ENCODE measurements at places on chromosomes 11 and 22.

DNA sequence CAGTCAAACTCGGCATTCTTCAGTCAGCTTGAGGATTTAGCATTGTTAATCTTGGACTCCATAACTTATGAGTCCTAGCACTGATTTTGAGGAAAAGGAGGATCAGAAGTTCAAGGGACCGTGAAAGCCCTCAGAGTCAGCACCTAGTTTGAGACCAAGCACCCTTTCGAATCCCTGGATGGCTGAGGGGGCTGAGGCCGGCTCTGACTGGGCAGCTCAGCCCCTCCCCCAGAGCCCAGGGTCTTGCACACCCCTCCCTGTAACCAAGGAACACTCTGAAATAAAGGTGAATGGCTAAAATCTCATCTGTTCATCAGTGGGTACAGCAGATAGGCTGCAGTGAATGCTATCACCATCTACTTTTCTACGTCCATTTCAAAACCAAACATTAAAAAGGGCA lies 27.3 kb downstream of the SLC25A18 start:
- DNase-seq = no peak

DNA sequence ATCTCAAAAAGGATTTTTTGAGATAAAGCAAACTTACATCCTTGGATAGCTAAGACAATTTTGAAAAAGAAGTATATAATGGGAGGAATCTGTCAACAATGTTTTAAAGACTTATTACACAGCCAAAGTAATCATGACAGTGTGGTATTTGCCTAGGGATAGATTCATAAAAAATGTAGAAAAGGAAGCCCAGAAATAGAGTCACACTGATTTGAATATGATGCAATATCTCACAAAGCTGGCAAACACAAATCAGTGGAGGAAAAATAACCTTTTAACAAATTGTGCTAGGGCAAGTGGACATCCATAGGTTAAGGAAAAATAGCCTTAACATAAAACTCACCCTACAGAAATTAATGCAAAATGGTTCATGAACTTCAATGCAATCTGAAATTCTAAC lies 6.0 kb downstream of the XKR3 start:
- DNase-seq = no peak

- DNase-seq = no peak
These were observed 1.1 kb upstream of the RAC2 start for GRCh38 chr22:37244922-37245722.

DNA sequence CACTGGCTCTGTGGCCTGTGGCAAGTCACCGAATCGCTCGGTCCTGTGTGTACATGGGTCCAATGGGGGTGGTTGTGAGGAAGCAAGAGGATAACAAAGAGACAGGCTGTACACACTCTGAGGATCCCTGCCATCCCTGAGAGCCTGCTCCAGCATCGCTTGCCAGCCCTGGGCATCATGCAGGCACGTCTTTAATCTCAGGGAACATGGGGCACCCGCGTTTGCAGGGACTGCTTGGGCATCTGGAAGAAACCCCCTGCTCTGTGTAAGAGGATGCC lies 1.3 kb upstream of the C1QTNF5 start:
- no peak for DNase-seq

GRCh38 chr22:36136988-36137387 lies 23.6 kb downstream of the APOL3 start:
- no peak for DNase-seq

- no peak for DNase-seq
These were observed 13.5 kb downstream of the FSHB start for GRCh38 chr11:30244265-30244664.

GRCh38 chr22:48245196-48245485 lies 1482.7 kb downstream of the TBC1D22A start:
- DNase-seq = no peak

DNA sequence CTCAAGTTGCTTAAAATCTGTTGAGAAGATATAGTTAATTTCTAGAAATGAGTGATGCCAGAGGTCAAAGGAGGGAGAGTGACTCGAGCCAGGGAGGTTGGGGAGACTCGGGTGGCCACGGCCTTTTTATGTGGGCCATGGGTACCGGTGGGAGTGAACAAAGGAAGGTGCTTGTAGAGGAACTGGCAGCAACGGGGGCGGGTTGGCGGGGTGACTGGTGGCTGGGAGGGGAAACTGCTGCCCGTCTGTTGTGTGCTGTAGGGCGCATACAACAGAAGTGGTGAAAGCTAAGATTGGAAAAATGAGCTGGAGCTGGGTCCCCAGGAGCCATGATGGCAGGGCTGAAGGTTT lies 5.4 kb downstream of the DAGLA start:
- no peak for DNase-seq

DNA sequence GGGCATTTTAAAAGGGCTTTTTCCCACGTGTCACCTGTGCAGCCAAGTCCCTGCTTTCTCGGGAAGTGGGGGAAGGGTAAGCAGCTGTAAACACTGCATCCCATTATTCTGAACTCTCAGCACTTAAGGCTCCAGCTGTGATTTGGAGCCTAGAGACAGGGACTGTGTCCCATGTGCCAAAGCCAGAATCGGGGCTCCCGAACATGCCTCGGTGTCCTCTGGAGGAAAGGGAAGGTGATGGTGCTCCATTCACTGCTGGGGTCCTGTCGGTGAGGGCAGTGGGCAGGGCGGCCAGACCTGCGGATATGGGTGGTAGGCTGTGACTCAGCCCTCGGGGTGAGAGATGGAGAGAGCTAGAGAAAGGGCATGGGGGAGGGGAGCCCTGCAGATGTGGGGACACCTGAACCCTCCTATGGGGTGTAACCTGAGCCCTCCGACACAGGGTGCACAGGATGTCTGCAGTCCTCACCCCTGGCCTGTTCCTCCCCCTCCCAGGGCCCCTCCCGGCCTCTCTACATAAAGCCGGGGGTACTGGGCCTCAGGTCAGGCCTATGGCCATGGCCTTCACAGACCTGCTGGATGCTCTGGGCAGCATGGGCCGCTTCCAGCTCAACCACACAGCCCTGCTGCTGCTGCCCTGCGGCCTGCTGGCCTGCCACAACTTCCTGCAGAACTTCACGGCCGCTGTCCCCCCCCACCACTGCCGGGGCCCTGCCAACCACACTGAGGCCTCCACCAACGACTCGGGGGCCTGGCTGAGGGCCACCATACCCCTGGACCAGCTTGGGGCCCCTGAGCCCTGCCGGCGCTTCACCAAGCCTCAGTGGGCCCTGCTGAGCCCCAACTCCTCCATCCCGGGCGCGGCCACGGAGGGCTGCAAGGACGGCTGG lies 31.8 kb downstream of the CAPN1 start:
- no peak for DNase-seq

DNA sequence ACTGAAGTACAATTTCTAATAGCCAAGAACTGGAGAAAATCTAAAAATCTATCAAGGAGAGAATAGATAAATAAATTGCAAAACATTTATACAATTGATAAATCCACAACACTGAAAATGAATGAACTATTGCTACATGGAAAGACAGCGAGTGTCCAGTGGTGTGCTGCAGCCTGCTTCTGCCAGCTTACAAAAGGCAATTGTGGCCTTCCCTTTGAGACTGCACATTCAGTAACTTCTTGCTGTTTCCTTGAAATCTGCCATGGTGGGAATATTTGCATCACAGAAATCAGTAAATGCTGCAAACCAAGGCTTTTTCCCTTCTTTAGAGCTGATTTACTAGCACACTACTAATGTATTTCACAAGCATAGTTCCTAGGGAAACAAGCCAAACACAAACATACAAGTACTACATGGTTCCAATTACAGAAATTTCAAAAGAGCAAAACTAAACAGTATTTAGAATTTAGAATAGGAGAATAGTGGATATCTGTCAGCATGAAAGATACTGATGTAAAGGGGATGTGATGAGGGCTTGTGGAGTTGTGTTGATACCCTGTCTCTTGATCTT lies 76.9 kb upstream of the TRIM77 start:
- no peak for DNase-seq

GRCh38 chr11:128029219-128029722 lies 558.1 kb downstream of the ETS1 start:
- no peak for DNase-seq

DNA sequence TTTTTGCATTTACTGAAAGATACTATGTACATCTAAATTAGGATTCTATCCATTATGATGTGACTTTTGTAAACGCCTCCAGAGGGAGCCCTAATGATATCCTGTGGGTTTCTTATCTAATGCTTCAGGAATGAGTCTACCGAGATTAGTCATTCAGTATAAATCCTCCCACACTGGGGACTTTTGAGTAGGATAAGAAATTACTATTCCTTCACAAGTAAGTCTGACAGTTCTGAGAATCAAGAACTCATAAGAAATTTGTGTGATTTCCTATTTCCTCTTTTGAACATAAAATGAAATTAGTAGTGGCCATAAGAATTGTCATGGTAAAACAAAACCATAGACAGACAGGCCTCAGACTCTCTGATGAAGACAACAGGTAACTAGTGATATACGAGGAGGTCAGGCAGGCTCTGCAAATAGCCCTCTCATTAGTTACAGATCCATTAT lies 10.0 kb upstream of the OR5M1 start:
- peak; percentile 15 for DNase-seq

GRCh38 chr11:72439455-72439854 lies 5.1 kb upstream of the CLPB start:
- no peak for DNase-seq

DNA sequence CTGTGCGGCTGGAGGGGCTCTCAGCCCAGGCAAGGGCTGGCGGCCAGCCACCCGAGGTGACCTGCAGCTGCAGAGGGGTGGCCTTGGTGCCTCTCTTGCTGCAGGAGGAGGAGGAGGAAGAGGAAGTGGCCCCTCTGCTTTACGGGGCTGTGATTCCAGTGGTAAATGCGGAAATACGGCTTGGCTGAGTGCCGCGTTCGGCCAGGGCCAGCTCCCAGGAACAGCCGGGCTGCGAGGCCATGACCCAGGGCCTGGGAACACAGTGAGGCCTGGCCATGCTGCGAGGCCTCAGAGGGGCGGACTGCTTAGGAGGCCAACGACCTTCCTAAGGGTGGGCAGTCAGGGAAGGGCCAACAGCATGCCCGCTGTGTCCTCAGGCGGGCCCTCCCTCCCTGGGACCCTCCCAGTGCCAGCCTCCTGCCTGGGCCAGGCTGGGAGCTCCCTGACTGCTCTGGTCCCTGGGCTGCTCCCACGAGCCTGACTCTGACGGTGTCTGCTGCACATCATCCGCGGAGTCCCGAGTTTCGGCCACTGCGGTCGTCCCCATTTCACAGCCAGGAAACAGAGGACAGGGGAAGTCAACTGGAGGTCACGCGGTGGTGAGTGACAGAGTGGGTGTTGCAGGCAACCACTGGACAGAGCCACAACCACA lies 20.8 kb upstream of the PPARA start:
- DNase-seq = no peak

DNA sequence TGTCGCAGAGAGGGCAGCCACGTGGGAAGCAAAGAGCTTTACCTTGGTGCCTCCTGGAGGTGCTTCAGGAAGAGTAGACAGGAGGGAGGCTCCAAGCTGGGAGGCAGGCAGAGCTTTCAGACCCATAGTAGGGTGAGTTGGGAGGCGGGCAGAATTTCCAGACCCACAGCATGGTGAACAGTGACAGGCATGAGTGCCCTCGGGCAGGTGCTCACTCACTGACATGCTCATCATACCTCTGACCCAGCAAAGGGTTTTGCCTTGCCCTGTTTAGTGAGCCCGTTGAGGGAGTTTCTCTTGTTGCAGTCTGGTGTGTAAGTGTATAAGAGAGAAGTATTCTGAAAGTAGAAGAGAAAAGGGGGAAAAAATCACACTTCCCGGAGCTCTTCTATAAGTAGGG lies 86.4 kb upstream of the NTM start:
- DNase-seq = no peak

- peak; percentile 99 for DNase-seq
These were observed at the start of gene POLDIP3 for GRCh38 chr22:42614312-42615091. Gene POLDIP3, minus strand, starts transcription at chr22:42614883. Its CDS starts 26 bp downstream, at chr22:42614857.

DNA sequence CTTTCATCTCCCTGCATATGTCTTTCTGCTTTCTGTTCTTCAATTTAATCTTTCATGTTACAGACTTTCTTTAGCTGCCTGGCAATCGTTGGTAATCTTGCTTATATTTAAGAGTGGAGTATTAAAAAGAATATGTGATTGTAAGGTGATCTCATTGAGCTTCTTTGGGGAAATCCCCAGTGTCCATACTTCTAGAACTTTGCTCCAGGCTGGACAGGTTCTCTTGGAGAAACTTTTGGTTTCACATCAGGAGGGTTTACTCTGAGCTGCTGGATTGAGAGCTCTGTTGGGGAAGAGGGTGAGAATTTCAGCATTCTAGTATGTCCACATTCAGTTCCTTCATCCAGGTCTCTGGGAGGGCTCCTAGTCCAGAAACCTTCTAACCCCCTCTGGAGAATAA lies 16.1 kb downstream of the LRRC75B start:
- no peak for DNase-seq

- DNase-seq = peak; percentile 36
These were observed at the start of gene PVALB for GRCh38 chr22:36816636-36817524. Gene PVALB, minus strand, starts transcription at chr22:36817035. Its CDS starts 30 bp downstream, at chr22:36817005.

DNA sequence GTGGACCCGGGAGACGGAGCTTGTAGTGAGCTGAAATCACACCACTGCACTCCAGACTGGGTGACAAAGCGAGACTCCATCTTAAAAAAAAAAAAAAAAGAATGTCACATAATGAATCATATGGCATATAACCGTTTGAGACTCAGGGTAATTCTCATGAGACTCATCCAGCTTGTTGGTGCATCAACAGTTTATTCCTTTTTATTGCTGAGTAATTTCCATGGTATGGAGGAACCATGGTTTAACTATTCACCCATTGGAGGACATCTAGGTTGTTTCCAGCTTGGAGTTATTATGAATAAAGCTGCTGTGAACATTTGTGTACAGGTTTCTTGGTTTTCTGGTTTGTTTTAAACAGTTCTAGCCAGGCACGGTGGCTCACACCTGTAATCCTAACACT lies 25.3 kb downstream of the PPARA start:
- no peak for DNase-seq

- no peak for DNase-seq
These were observed 13.5 kb downstream of the TXN2 start for GRCh38 chr22:36467946-36468345.

GRCh38 chr11:117217141-117218084 lies 14.5 kb downstream of the PCSK7 start:
- no peak for DNase-seq

GRCh38 chr11:93895106-93895862 lies 44.9 kb upstream of the VSTM5 start:
- DNase-seq = peak; percentile 11

DNA sequence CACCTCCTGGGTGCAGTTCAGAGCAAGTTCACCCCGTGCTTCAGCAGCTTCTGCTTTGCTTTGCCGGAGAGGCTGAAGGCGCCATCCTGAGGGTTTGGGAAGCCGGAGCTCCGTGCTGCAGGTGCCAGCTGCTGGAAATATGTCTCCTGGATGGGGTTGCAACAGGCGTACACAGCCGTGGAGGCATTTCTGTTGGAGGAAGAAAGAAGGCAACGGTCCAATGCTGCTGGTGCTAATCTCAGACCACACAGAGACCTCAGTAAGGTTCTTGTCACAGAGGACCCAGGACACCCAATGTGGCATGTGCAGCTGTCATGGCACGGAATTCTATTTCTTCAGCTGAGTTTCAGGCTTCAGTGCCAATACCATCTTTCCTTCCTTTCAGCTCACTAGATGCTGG lies 24.2 kb downstream of the ASPHD2 start:
- DNase-seq = no peak

DNA sequence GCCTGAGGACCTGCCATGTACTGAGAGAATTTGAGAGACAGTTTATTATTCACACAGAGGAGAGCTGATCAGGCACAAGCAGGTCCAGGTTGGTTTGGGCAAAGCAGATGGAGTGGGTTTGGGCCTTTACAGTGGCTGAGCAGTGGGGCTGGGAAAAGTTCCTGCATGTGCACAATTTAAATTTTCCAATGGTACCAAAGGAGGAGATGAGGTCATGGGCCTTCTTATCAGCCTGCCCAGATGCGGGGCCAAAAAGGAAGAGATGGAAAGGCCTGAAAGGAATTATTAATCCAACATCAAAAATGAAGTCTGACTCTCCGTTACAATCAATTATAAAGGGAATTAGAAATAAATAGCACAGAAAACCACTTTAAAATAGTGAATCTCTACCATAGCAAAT lies 367.6 kb downstream of the TMEM135 start:
- no peak for DNase-seq
